ENCODE measurements at places on chromosomes 4 and X.

GRCh38 chr4:74109116-74109869 is 10.3 kb upstream of the CXCL2 start:
- peak; percentile 83 for DNase-seq

GRCh38 chr4:114758066-114758465 is 159.5 kb downstream of the UGT8 start:
- no peak for DNase-seq

- peak; percentile 78 for DNase-seq
These were observed 509.6 kb upstream of the DIPK2B start for GRCh38 chrX:45710081-45710801.

DNA sequence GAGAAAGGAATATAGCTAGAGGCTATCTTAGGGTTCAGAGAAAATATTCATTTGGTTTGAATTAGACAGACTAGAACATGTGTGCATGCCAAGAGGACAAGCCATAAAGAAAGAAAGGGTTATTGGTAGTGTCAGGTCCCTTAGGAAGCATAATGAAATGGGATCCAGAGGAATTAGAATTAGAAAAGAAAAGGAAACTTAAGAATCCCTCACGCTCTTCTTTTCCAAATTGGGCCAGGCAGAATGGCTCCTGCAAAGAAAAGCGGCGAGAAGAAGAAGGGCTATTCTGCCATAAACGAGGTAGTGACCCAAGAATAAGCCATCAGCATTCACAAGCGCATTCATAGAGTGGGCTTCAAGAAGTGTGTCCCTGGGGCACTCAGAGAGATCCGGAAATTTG is 4.9 kb upstream of the ABCG2 start:
- no peak for DNase-seq

- no peak for DNase-seq
These were observed 53.7 kb downstream of the ZFX start for GRCh38 chrX:24203072-24203808.

DNA sequence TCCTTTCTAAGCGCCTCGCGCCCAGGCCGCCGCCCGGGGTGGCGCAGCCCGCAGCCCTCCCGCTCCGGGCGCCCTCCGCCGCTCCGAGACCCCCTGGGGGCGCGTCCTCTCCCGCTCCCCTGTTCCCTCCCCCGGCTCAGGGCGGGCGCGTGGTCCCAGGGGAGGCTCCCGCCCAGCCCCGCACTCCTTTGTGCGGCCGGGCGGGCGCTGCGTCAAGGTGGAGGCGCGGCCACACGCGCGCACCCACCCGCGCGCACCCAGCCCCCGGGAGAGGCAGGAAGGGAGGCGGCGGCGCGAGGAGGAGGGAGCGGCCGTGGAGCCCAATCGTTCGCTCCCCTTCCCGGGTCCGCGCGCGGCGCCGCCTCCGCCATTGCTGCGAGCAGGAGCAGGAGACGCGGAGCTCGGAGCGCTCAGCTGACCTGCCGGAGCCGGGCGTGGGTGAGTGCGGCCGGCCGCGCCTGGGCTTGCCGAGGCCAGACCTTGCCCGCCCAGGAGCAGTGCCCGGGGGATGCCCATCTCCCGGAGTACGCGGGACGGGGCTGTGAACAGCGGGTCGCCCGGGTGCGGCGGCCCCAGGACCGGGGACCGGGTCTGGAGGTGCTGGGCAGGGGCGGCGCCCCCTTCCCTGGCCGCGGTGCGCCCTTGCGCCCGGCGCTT is at the start of gene NSG1:
TSS of gene NSG1 (plus strand) at position 367 of the 657 bp plus-strand sequence. CDS start 528 bp downstream, outside the sequence.
- DNase-seq: no peak

GRCh38 chr4:87153078-87153870 is 67.1 kb downstream of the KLHL8 start:
- no peak for DNase-seq

DNA sequence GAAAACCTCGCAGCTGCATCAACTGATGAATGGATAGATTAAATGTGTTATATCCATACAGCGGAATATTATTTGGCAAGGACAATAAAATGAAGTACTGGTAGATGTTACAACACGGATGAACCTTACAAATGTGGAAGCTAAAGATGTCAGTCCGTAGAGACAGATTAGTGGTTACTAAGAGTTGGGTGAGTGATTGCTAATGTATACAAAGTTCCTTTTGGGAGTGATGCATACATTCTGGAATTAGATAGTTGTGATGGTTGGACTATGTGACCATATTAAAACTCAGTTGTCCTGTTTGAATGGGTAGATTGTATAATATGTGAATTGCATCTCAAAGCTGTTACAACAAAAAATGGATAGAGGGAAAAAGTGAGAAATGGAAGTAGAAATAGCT is 2.8 kb downstream of the FIP1L1 start:
- no peak for DNase-seq

- DNase-seq: no peak
These were observed 69.7 kb downstream of the REELD1 start for GRCh38 chr4:146283758-146284651.

GRCh38 chrX:153933748-153934147 is 1.1 kb downstream of the NAA10 start:
- no peak for DNase-seq

- no peak for DNase-seq
These were observed 111.6 kb downstream of the MAGEB17 start for GRCh38 chrX:16278927-16279326.

GRCh38 chr4:181967401-181967800 is 275.8 kb upstream of the TENM3 start:
- DNase-seq: no peak

- DNase-seq: no peak
These were observed 41.1 kb downstream of the UCHL1 start for GRCh38 chr4:41297832-41298231.

DNA sequence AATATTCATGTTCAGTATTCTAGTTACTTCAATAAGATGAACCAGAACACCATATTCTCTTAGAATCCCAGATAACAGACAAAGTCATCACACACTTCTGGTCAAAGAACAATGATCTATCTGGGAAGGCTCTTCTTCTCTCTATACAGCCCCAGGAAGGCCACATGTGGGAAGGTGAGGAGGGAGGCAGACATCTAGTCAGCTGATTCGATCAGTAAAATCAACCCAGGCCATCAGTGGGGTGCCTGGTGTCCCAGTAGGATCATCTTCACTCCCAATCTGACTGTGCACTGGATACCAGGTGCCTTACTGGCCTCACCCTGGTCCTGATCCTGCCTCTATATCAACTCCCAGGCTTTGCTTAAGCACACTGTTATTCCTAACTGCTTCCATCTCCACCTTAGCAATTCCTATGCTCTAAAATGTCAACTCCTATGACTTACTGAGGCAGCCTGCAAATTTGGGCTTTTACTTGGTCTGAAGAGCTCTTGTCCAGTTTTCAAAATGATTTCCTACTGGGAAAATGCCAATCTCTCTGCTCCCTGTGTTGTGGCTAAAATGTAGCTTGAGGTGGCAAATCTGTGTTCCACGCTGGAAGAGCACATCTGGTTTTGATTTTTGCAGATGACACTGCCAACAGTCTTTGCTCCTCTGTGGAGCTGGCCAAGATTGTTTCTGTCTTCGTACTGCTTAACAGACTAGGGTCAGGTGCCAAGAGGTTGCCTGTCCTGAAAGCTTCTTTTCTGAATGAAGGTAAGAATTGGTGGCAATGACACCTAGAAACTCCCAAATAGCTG is 128.7 kb downstream of the MGST2 start:
- DNase-seq: peak; percentile 44

- DNase-seq: no peak
These were observed 514.7 kb downstream of the PCDH7 start for GRCh38 chr4:31234901-31235300.

DNA sequence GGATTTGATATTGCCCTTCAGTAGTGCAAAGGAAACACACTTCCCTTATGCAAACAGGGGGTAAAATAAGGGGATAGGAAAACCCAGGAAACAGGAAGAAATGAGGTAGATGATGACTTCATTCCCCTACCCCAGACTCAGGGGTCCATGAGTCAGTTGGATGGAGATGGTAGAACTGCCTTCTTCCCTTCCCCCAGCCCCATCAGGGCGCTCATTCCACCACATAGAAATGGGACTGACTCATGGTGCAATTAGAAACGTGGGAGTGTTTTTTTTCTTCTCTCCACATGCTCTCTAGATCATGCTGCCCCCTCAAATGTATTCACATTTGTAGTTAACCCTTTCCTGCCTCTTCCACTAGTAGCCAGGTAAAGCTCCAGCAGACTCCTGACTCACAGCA is 23.1 kb upstream of the ARMCX2 start:
- DNase-seq: no peak

Measured in amniotic stem cell (primary cell).